ENCODE measurements at places on chromosomes 16 and 17. TPM values are rescaled to one million over a fixed set of nuclear protein-coding genes. Genes with fewer than 3 reads are reported as not detected.

CTF1 gene
- total RNA-seq: 6.2 TPM

FBXL16 gene
- total RNA-seq: 0.57 TPM

FZD2 gene
- 2.2 TPM for total RNA-seq

WNT3 gene
- under 0.01 TPM for total RNA-seq

GDPD3 gene
- 3.7 TPM for total RNA-seq

MRPS23 gene
- 11.6 TPM for total RNA-seq

LRRC75A gene
- total RNA-seq: 0.83 TPM

GPR139 gene
- not detected for total RNA-seq

FOXN1 gene
- total RNA-seq: not detected

SULT1A2 gene
- 1.3 TPM for total RNA-seq

C17orf78 gene
- total RNA-seq: not detected

Data from esophagus muscularis mucosa (tissue), 4 donors.